ENCODE measurements at places on chromosomes 16 and 17.

GRCh38 chr16:4766875-4767628, at the start of gene ZNF500:
Gene ZNF500, minus strand, starts transcription at chr16:4767162. Its CDS starts 1,184 bp downstream, at chr16:4765978.
- peak; percentile 79 for DNase-seq

DNA sequence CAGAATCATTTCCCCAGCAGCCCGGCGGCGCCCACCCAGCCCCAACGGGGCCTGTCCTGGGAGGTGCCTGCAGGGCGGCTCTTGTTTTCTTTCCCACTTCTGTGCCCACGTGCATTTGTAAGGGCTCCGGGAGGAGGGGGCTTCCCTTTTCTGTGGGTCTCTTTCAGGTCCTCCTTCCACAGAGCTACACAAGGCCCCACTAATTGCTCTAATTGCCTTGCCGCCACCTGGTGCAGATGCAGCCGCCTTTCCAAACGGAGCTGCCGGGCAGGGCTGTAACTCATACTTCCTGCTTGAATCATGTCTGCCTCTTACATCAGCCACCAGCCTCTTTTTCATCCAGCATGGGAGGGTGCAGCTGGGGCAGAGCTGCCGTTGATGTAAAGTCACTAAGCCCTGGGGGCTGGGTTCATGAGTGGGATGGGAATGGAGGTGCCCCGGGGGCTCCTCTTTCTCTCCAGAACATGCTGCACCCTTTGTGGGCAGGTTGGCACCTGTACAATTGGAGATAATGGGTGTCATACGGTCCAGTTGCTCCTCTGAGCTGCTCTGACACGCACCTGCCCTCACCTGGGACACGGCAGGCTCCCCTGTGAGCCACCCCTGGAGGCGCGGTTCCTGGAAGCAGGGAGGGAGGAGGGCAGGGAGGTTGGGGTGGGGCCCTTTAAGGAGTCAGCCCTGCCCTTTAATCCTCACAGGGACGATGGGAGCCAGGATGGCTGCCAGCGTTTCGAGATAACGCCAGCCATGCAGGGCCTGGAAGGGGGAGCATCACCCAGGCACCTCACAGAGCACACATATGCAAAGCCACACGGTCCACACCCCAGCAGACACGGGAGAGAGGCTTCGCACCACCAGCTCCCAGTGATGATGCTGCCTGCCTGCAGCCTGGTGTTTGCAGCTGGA, 41.1 kb upstream of the KLHDC4 start:
- no peak for DNase-seq

GRCh38 chr16:9123871-9124270, 32.4 kb downstream of the HAPSTR1 start:
- no peak for DNase-seq

DNA sequence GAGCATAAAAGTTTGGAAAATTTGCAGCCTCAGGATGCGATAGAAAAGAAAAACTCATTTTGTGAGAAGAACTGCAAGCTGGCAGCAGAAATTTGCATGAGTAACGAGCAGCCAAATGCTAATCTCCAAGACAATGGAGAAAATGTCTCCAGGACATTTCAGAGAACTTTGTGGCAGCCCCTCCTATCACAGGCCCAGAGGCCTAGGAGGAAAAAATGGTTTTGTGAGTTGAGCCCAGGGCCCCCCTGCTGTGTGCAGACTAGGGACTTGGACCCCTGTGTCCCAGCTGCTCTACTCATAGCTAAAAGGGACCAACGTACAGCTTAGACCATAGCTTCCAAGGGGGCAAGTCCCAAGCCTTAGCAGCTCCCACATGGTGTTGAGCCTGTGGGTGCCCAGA, 34.3 kb downstream of the APPBP2 start:
- DNase-seq: no peak

DNA sequence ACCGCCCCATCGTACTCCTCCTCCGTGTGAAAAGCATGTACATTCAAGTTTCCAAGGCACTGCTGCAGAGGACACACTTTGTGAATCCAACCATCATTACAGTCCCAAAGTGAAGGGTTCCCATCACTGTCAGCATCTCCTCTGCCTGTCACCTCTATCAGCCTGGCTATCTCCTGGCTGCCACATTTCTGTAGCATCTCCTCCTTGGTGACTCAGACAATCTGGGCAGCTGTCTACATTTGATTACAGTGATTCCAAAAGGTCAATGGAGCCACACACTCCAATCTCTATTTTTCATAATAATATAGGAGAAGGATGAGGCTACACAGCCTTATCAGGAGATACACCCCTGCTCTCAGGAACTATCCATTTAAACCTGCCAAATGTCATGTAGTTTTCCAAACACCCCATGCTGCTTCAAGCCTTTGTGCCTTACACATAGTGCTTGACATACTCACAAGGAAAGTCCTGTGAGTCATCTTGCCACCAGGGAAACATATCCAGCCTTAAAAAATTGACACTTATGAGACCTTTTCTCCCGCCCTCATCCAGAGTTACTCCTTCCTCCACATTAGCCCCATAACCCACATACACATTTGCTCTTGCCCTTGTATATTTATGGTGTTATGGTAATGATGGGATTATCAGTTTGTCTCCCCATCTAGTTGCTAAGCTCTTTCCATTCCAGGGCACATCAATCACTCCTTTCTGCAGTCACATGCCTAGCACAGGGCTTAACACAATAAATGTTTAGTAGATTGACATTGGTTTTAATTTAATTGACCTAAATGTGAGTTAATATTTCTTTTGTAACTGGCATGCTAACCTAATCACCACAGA, 250.1 kb upstream of the CDH5 start:
- no peak for DNase-seq

DNA sequence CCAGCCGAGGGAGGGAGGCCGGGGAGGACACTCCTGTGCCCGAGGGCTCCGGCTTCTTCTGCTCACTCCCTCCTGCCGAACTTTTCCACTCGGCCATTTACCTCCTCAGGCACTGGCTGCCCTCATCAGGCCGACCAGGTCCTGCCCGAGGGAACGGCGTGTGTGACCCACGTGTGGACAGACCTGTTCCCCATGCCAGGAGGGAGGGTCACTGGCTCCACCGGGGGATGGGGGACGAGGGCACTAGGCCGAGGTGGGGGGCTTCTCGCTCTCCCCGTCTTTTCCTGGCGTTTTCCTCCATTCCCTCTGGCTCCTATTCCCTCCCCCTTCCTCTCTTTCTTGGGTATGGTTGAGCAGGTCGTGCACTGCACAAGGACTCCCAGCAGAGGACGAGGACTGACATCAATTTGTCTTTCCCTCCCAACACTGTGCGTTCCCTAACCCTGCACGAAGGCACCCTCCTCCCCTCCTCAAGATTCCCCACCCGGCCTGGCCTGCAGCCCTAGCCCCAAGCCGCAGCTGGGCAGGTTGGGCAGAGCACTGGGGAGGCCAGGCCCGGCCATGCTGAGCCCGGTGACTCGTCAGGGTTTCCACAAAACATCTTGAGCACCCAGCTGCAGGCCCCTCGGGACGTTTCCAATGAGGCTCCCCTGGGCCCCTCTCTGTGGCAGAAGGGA, 3.2 kb upstream of the IL17C start:
- no peak for DNase-seq

Measured in NCI-H510A (cell line).